NT2/D1 (cell line): ENCODE measurements at places on chromosomes 7 and 10.

GRCh38 chr7:72161534-72161933 lies 250.6 kb downstream of the CALN1 start:
- peak; percentile 25 for DNase-seq

DNA sequence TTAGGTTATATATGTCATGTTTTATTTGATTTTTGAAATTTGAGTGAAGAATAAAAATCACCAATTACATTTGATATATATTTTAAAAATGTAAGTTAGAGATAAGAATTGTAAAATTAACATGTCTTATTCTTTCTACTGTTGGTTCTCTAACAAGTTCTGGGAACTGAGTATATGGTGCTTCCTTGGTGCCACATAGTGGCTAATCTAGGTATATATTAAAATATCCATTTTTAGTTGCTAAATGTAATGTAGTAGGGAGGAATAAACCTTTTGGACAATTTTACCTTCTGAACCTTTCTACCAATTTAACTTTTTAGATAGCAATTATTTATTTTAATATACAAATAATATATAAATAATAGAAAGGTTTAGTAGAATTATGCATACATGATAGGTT lies 17.5 kb downstream of the CFAP69 start:
- no peak for DNase-seq

DNA sequence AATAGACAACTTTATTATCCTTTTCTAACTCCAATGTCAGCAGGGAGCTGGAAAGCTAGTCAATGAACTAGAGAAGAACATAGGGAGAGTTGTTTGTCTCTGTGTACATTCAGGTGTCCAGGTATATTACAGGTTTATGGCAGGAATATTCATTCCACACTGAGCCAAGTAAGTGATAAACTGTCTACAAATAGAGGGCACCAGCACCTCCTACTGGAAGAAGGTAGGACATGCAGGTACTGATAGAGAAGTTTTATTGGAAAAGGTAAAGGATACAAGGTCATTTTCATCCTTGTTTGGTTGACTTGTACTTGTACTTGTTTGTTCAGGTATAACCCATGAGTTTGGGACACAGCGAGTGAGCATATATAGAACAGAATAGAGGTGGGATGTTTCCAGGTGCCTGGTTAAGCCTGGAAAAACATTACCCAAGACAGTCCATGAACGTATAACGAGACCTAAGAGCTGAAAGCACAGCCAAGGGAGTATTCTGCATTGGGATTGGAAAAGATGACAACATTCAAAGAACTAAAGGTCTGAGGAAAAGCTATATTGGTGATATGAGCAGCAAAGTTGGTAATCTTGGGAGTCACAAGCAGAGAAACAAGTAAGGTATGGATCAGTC lies 61.4 kb upstream of the PPP1R3C start:
- peak; percentile 18 for DNase-seq

DNA sequence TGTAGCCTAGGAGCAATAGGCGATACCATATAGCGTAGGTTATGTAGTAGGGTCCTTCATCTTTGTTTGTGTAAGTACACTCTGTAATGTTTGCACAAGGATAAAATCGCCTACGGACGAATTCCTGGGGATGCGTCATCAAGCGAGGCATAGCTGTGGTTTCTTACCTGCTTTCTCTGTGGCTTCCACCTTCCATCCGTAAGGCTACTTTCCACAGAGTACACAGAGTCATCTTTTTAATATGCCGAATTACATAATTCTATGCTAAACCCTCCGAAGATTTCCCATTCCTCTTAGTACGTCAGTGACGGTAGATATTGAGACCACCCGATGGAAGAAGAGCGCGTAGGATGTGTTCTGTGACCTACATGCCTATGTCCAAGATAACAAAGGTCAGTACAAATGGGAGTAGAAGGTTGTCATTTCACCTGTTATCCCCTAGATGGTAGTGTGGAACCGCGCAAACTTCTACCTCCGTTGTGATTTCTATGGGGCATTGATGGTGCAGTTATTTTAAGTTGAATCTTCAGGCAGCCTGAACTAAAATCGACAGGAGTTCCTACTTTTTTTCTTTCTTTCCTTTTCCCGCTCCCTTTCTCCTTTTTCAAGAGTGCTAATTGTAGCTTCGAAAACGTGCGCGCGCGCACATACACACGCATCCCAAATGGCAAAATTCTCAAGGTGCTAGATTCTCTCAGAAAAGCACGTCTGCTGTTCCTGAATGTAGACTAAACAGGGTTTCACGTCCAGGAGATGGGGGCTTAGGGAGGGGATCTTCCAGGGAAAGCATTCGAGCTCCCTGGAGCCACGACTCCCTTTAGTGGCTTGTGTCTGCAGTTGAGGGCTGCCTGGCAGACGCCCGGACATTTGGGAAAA lies 111.7 kb upstream of the MBL2 start:
- peak; percentile 66 for DNase-seq

DNA sequence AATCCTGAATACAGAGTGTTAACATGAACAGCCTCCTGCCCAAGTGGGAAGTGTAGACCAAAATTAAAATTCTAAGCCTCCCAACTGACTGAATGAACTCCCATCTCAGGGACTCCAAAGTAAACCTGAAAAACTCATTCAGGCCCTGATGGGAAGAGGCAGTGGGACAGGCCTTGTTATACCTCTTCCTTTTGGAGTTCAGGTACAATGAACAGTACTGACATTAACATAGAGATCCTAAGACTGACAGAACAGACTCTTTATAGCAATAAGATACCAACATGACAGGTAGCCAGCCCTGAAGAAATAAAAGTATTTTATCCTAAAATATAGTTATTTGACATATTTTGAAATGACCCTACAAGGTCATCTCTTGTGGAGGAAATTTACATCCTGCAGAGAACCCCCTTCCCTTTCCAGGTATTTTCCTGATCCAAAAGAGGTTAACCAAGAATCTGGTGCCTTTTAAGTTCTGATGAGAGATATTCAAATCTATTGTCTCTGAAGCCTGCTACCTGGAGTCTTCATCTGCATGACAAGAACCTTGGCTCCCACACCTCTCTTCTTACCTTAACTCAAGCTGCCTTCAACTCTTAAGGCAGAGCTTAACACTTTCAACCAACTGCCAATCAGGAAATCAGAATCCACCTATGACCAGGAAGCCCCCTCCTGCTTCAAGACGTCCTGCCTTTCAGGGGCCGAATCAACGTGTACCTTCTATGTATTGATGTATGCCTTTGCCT lies 103.3 kb upstream of the PFKP start:
- DNase-seq, result peak; percentile 32

GRCh38 chr10:93917821-93918220 lies 24.0 kb downstream of the SLC35G1 start:
- no peak for DNase-seq
